ENCODE measurements at places on chromosomes 16 and 17. TPM values are rescaled to one million over a fixed set of nuclear protein-coding genes. Genes with fewer than 3 reads are reported as not detected.

MMP28 gene
- total RNA-seq, result not detected

TBC1D28 gene
- total RNA-seq, result not detected

CHST5 gene
- not detected for total RNA-seq

PRDM7 gene
- total RNA-seq, result not detected

KCNJ18 gene
- total RNA-seq, result not detected

ALOX12B gene
- not detected for total RNA-seq

Measured in T-helper 1 cell treated with Interleukin-12 subunit alpha and Interleukin-12 subunit beta and Interleukin-4 antibody, amounts not matched to agents 30 ng/mL and 1 ng/mL, for 36 hours (primary cell).